Vagina (tissue), 2 donors: ENCODE measurements at places on chromosomes 4 and X.
A peak's percentile ranks its signal among the peaks of the same experiment; 100 is the strongest.

DNA sequence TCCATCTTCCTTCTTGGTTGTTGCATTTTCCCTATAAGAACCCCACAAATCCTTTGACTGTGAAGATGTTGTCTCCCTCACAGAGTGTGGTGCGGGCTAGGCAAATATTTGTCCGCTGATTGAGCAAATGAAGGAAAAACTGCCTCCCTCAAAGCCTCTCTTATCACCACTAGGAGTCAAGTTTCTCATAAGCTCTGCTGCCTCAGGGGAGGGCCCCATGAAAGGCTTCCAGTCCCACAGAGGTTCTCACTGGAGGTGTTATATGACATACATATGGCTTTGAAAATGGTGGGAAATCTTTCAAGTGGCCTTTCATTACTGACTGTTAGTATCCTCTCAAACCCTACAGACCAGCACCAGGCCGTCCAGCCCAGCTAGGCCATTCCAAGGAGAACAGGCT, 9.3 kb downstream of the VGLL1 start:
- peak; percentile 34 for DNase-seq

- DNase-seq: no peak
Observed at GRCh38 chr4:83331956-83332355, 2.7 kb downstream of the HPSE start.

- DNase-seq: no peak
Observed at GRCh38 chr4:81954271-81954670, 419.5 kb downstream of the HNRNPD start.

- DNase-seq: no peak
Observed at GRCh38 chr4:37082912-37083311, 161.6 kb upstream of the NWD2 start.

GRCh38 chrX:98231003-98231402, 1347.3 kb downstream of the RPA4 start:
- no peak for DNase-seq

GRCh38 chrX:119655125-119655524, 37.8 kb downstream of the SEPTIN6 start:
- DNase-seq: no peak

DNA sequence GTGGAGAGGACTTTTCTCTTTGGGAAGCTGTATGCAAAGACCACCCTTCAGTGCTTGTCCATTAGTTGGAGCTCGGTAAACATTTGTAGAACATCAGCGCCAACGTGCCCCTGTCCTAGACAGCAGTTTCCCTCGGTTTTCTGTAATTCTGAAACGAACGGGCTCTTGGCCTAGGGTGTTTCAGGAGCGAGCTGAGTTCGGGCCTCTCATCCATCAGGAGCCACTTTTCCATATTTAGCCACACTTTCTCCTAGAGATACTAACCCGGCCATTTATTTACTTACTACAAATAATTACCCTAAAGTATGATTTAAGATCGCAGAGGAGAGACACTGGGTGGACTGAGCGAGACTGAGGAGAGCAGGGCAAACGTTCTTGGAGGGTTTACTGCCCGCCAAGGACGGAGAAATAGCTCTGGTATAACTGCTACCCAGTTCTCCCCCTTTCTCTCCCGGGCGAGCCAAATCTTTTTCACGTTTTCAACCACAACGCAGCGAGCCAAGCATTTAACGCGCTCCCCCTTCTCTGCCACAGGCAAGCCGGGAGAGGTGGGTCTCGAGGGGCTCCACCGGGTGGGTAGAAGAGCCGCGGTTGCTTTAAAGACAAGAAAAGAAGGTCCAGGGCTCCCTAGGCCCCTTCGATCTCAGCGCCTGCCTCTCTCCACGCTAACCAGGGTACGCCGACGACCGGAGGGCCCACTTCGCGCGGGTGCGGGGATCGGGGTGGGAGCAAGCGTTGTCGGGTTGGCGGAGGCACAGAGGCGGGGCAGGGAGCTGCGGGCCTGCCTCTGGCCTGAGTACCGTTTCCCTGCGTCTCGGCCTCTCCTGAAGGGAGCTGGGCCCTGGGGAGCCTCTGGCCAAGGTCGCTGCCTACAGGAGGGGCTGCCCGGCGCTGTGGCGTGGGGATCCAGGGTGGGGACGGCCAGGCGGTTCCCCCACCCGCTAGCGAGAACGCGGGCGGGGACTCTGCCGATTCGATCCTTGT, 10.8 kb upstream of the PITX2 start:
- no peak for DNase-seq

- DNase-seq: no peak
Observed at GRCh38 chr4:171629182-171629581, 184.0 kb upstream of the GALNTL6 start.

DNA sequence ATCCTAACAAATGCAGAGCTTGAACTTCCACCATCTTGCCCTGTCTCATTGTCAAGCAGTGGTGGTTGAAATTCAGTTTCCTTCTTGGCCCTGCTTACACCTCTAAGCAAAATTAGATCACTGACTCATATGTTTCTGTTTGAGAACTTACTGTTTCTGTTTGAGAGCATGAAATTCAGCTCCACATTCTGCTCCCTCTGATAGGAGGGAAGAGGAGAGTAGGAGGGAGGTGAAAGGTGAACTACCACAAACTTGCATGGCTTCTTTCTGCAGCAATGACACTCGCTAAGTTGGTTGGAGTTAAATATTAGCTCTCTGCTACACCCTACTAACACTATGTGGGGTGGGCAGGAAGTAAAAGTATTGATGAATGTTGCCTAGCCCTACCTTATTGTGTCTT, 117.8 kb upstream of the EDA2R start:
- no peak for DNase-seq

- no peak for DNase-seq
Observed at GRCh38 chr4:1093391-1094335, 19.7 kb downstream of the RNF212 start.

GRCh38 chr4:17773135-17773698, 8.2 kb downstream of the FAM184B start:
- no peak for DNase-seq

DNA sequence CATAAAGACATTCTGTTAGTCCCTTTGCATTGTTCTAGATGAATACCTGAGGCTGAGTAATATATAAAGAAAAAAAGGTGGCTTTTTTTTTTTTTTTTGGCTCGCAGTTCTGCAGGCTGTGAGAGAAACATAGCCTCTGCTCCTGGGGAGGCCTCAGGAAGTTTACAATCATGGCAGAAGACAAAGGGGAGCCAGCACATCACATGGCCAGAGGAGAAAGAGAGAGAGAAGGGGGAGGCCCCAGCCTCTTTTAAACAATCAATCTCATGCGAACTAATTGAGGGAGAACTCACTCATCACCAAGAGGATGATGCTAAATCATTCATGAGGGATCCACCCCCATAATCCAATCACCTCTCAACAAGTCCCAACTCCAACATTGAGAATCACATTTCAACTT, 364.0 kb upstream of the EPHA5 start:
- no peak for DNase-seq

DNA sequence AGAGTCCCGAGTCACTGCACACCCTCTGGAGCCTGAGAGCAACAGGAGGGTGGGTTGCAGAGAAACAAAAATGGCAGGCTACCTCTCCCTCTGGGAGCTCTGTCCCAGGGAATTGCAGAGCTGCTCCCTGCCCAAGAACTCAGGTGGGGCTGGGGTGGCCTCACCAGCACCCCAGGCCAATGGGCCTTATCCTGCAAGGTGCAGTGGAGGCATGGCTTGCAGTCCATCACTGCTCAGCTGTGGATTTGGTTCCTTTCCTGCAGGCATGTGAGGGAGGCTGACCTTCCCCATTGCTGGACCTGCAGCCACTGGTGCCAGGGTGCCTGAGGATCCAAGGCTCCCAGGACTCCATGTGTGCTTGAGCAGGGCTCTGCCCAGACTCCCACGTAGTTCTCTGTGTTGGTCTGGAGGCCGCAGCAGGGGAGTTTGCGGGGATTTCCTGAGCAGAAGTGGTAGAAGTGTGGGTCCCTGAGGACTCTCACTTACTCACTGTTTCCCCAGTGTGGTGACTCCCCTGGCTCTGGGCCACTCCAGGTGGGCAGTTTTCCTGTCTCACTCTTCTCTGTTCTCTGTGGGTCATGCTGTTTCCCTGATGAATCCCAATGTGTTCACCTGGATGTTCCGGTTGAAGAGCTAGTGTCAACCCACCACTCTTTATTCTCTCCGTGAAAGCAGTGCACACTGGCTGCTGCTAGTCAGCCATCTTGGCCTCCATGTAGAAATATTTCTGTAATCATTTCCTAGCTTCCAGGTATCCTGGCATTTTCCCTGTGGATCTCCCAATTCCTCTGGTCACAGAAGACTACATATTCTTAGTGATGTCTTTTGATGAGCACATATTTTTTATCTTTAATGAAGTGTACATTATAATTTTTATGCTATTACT, 82.3 kb downstream of the ARHGAP24 start:
- DNase-seq: no peak

GRCh38 chr4:125676583-125676982, 361.8 kb downstream of the FAT4 start:
- no peak for DNase-seq

- DNase-seq: no peak
Observed at GRCh38 chrX:109384699-109385098, 97.2 kb downstream of the GUCY2F start.

- DNase-seq: no peak
Observed at GRCh38 chr4:110122201-110122600, 76.2 kb downstream of the ELOVL6 start.

GRCh38 chr4:108546728-108547127, 73.6 kb upstream of the RPL34 start:
- no peak for DNase-seq

- DNase-seq: no peak
Observed at GRCh38 chr4:56289934-56290333, 97.4 kb downstream of the AASDH start.

DNA sequence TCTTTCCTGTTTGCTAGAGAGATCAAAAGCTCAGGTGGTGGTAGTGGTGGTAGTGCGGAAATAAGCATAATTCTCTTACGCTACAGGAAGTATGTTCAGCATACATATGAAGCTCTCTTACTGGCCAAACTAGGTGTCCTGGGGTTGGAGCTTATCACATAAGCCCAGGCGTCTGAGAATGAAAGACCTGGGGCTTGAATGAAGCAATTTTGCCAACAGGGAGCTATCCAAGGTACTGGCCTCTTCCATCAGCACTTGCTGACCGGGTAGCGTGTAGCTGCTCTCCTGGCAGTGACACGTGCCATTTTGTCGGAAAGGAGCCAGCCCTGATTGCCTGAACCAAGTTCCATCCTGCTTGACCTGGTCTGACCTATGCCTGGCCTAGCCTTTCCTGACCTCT, 65.9 kb upstream of the HPF1 start:
- DNase-seq: no peak

DNA sequence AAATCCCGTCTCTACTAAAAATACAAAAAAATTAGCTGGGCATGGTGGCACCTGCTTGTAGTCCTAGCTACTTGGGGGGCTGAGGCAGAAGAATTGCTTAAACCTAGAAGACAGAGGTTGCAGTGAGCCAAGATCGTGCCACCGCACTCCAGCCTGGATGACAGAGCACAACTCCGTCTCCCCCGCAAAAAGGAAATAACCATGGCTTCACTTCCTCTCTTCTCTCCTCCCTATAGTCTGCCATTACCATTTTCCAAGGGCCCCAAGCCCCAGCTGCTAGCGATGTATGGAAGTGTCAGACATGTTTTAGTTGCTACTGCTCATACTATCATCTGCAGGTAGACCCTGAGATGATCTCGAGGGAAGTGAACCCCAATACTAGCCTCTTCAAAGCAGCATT, 177.3 kb upstream of the FAM9B start:
- DNase-seq: no peak

DNA sequence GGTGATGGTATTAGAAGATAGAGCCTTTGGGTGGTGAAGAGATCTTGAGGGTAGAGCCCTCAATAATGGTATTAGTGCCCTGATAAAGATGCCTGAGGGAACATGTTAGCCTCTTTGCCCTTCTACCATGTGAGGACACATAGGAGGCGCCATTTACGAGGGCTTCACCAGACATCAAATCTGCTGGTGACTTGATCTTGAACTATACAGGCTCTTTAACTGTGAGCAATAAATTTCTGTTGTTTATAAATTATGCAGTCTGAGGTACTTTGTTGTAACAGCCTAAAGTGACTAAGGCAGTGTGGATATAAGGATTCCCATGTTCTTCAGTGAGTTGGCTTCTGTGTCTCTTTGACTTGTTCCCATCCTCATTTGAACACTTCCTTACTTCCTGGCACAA, 11.8 kb downstream of the MOB1B start:
- no peak for DNase-seq

DNA sequence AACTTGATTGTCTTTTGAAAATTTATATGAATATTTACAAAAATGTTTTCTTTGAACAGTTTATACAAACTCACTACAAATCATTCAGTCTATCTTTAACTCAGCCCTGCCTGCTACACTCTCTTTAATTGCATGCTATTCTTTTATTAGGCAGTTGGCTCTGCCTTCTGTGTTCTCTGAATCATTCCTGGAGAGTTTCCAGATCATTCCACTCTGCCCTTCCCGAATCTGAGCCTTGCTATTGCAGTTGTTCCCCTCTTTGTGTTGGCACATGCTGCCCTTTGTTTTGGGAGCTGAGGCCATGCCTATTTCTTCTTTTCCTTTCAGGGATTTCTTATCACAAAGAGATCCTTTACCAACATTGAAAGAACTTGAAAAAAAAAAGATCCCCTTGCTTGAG, 8.7 kb upstream of the TECRL start:
- DNase-seq: no peak

GRCh38 chr4:165328708-165329107, 1.2 kb downstream of the MSMO1 start:
- no peak for DNase-seq

- no peak for DNase-seq
Observed at GRCh38 chr4:181517491-181517890, 725.7 kb upstream of the TENM3 start.

- DNase-seq: no peak
Observed at GRCh38 chr4:81039351-81039972, 9.0 kb downstream of the BMP3 start.

- no peak for DNase-seq
Observed at GRCh38 chr4:70203601-70204000, 8.1 kb downstream of the ODAM start.

- no peak for DNase-seq
Observed at GRCh38 chr4:170705907-170706306, 616.2 kb upstream of the AADAT start.

- no peak for DNase-seq
Observed at GRCh38 chrX:132676561-132677186, 187.8 kb upstream of the MBNL3 start.
